Thoracic aorta (tissue), 2 donors: ENCODE measurements at places on chromosomes 12 and 14.

DNA sequence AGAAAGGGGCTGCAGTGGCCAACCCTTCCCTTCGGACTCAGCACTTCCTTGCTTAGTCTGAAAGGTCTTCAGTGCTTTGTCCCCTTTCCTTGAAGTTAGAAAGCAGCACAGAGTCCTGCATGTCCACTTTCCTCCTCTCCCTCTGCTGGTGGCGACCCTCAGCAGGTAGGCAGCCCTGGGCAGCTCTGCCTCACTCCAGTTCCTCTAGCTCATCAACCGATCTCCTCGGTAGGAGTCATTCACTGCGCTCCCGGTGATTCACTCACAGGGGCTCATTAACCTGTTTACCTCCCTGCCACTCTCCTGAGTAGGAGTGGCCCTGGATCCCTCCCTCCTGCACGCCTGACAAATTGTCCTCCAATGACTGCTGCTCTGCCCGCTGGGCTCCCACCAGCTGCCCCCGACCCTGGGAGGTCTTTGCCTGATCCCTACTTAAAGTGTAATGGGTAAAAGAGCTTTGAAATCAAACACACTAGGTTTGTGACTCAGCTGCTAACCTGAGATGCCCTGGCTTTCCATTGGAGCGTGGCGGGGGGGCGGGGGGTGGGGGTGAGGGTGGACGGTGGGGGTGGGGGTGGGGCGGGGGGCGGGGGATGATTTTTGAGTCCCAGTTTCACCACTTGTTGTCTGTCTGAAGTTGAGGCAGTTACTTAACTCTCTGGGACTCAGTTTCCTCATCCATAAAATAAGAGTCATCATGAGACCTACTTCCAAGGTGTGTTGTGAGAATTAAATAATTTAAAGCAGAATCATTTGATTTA is 4.2 kb downstream of the SCNN1A start:
- no peak overlapping the region for H3K27ac ChIP-seq
- H3K27me3 ChIP-seq = no peaks in the 10 kb centered on the region
- H3K4me1 ChIP-seq = peaks cover 11% of the 10 kb centered on the region
- no peaks in the 10 kb centered on the region for H3K36me3 ChIP-seq

DNA sequence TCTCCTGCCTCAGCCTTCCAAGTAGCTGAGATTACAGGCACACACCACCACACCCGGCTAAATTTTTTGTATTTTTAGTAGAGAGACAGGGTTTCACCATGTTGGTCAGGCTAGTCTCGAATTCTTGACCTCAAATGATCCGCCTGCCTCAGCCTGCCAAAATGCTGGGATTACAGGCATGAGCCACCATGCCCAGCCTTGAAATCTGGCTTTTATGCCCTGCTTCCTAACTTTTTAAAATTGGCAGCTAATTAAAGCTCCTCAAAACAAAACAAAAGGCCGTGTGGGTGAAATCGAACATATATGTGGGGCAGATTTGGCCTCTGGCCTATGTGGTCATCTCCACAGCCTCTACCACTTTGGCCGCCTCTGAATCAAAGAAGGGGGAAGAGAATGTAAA is 37.9 kb downstream of the KCTD10 start:
- no peak overlapping the region for H3K4me3 ChIP-seq
- H3K4me1 ChIP-seq = no peaks in the 10 kb centered on the region
- H3K27me3 ChIP-seq = no peaks in the 10 kb centered on the region
- H3K36me3 ChIP-seq = no peaks in the 10 kb centered on the region

DNA sequence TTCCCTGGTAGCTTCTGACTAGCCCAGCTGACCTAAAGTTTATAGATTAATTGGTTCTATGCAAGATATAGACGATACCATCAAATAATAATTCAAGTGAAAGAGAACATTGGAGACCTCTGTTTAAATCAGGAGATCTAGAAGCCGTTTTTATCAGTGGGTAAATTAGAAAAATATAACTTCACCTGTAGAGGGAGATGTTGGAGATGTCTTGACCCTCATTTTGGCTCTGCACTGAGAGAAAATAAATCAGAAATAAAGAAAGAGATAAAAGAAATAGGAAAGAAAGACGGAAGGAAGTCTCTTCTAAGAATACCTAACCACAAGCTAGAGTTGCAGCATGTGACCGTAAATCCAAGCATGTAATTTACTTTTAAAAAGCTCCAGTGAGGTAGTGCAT is 684.5 kb downstream of the C12orf50 start:
- H3K36me3 ChIP-seq = no peaks in the 10 kb centered on the region
- no peaks in the 10 kb centered on the region for H3K27me3 ChIP-seq
- peaks cover 8% of the 10 kb centered on the region for H3K4me1 ChIP-seq
- no peak overlapping the region for H3K4me3 ChIP-seq
- H3K27ac ChIP-seq = no peak overlapping the region

DNA sequence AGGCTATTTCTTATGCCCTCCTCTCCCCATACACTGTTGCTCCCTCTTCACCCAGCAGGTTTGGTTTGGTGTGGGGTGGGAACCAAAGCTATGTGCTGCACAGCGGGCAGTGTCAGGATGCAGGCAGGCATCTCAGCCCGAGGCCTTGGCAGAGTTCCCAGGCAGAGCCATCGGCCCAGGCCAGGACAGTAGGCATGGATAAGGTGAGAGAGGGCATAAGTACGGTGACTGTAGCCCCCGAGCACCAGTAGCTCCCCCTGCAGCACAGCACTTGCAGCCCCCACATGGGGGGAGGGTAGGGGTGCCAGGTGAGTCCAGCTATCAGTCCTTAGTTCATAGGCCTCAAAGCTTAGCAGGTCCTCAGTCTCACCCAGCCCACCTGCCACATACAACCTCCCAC is 7.2 kb downstream of the KLHL33 start:
- no peak for DNase-seq
- no peaks in the 10 kb centered on the region for H3K4me1 ChIP-seq
- H3K27me3 ChIP-seq = no peaks in the 10 kb centered on the region
- H3K4me3 ChIP-seq = no peak overlapping the region
- H3K36me3 ChIP-seq = no peaks in the 10 kb centered on the region
- no peak overlapping the region for H3K27ac ChIP-seq

- no peak overlapping the region for H3K4me3 ChIP-seq
- H3K36me3 ChIP-seq = peaks cover 46% of the 10 kb centered on the region
- no peaks in the 10 kb centered on the region for H3K27me3 ChIP-seq
- peaks cover 8% of the 10 kb centered on the region for H3K4me1 ChIP-seq
- no peak for DNase-seq
- H3K27ac ChIP-seq = peak overlapping the region; percentile 60
Measured at GRCh38 chr14:103686831-103687485, 28.3 kb downstream of the XRCC3 start.

DNA sequence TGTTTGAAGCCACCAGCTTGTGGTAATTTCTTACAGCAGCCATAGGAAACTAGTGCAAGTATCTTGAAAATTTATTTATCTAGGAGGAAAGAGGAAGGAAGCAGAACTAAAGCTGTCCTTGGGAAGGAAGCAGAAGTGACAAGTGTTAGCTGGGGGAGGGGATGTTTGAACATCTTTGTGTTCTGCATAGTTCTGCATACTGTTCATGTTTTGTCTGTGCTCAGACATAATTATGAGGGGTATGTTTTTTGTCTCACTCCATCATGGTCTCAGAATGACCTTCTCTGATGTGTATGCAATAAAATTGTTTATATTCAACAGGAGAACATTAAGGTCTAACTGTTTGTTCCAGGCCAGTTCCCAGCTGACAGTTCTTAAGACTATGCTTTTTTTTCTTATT is 606.5 kb downstream of the GALC start:
- DNase-seq = no peak
- no peaks in the 10 kb centered on the region for H3K27me3 ChIP-seq
- no peaks in the 10 kb centered on the region for H3K4me1 ChIP-seq
- no peak overlapping the region for H3K4me3 ChIP-seq
- no peak overlapping the region for H3K27ac ChIP-seq

- H3K27me3 ChIP-seq = peaks cover 9% of the 10 kb centered on the region
- DNase-seq = no peak
- H3K27ac ChIP-seq = no peak overlapping the region
- peak overlapping the region; percentile 14 for H3K4me3 ChIP-seq
- H3K36me3 ChIP-seq = no peaks in the 10 kb centered on the region
- H3K4me1 ChIP-seq = no peaks in the 10 kb centered on the region
Measured at GRCh38 chr14:20652996-20653975, 11.8 kb upstream of the OR6S1 start.

DNA sequence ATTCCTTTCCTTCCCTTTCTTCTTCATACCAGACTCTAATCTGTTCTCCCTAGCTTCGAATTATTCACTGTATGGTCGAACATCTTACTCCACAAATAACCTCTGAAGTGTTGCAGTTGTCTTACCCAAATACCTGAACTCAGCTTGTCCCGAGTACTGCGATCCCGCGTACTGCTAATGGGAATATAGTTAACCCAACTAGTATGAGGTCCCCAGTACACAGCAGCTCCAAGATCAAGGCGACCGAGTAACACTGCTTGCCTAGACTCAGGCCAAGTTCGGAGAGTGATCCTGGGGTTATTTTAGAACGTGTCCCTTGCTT is 462 bp upstream of the ETNK1 start:
- H3K4me3 ChIP-seq = peak overlapping the region; percentile 94
- H3K4me1 ChIP-seq = peaks cover 25% of the 10 kb centered on the region
- peak overlapping the region; percentile 94 for H3K27ac ChIP-seq
- no peaks in the 10 kb centered on the region for H3K27me3 ChIP-seq

- no peak overlapping the region for H3K27ac ChIP-seq
- H3K36me3 ChIP-seq = no peaks in the 10 kb centered on the region
- DNase-seq = no peak
- no peak overlapping the region for H3K4me3 ChIP-seq
Measured at GRCh38 chr14:76104802-76105355, 46.8 kb upstream of the GPATCH2L start.
